Spleen (tissue), 13 donors: ENCODE measurements at places on chromosomes 2 and 18. TPM values are rescaled to one million over a fixed set of nuclear protein-coding genes. Genes with fewer than 3 reads are reported as not detected.
A peak's percentile ranks its signal among the peaks of the same experiment; 100 is the strongest.

The POTEJ gene
- polyA plus RNA-seq, result not detected

The IL1RN gene
- 1.9 TPM for polyA plus RNA-seq

DNA sequence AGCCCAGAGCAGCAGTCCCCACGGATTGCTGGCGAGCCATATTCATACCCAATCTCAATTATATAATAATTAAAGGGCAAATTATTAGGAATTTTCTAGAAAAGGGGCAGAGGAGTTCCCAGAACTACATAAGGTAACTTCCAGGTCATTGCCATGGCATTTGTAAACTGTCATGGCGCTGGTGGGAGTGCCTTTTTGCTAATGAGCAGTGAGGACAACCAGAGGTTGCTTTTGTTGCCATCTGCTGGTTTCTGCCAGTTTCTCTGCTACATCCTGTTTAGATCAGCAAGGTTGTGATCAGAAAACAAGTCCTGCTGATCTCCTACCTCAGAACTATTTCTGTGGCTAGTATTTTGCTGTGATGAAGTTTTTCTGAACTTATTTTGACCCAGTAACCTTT, 159.8 kb upstream of the PIEZO2 start:
- no peak for DNase-seq

DNA sequence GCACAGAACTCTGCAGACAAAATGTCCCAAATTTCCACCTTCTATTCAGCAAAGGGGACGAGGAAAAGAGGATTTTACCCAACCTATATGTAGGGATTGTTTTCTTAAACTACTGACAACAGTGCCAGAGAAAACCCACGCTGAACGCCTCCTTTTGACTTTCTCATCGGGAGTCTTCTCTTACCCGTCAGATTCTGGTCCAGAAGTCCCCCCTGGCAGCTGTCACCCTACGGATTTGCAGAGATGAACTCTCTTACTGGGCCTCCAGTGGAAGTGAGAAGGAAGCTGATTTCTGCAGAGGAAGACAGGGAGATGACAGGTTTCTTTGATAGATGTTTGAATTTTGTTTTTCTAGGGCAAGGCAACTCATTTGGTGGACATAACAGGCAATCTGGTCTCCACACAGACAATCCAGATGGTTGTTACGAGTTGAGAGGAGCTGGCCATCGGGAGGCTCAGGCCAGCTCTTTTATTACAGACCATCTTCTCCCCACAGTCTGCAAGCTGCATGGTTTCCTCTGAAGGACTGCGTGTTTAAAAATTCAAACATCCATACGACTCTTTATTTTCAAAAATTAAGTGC, 804.3 kb downstream of the RNF144A start:
- no peak for DNase-seq

The IKZF2 gene
- polyA plus RNA-seq, result 0.80 TPM

DNA sequence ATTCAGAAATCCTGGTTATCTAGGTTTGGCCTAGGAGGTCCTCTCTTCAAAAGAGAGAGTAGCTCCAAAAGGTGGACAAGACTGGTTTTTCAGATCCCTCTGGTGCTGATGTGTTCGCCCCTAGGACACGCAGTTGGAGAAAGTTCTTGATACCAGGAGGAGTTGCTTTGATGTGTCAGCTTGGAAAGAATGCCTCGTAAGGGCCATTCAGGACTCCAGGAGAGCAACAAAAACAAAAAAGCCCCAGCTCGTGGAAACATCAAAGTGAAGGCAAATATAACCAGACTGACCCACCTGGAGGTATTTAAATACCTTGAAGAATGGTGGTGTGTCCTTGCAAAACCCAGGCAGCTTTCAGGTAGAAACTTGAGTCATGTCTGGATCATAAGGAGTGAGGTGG, 12.5 kb upstream of the LBH start:
- no peak for DNase-seq

GRCh38 chr18:13613591-13614501, 112.5 kb downstream of the FAM210A start:
- DNase-seq, result peak; percentile 79

DNA sequence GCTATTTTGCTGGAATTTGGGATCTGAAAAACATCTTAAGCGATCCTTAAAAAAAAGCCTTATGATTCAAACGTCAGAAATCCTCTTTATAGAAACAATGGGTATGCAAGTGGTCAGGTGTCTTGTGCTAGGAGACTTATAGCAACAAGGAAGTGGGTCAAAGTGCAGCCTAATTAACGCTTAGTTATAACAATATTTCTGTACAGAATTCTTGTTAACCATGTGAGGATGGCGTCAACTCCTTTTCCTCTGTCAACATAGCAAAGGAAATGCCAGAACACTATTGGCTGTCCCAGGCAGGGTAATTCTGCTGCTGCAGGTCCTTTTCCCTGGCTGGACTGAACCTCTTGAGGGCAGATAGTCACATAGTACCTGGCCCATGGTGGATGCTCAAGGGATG, 189.4 kb downstream of the MSH2 start:
- DNase-seq, result no peak

DNA sequence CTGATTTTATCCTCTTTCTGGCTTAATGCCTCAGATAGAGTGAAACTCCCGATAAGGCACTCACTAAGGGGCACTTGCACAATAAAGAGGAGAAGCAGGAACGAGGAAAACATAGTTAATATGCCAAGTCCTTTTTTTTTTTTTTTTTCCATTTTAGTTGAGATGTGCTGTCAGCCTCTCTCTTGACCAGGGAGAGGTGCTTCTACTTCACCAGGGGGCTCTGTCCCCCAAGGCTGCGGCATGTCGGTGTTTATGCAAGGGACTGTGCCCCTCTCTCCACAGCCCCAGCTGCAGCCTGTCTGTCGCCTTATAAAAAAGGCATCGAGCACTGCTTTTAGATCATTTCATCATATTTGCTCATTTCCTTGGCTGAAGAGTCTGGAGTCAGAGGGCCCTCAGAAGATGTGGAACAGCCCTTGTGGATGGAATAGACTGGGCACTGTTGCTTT, 178.1 kb downstream of the SLC8A1 start:
- DNase-seq, result no peak

The C1QL2 gene
- polyA plus RNA-seq, result not detected

The LHCGR gene
- not detected for polyA plus RNA-seq
